ENCODE measurements at places on chromosomes 6 and 20.

GRCh38 chr20:49345524-49345923 lies 67.7 kb upstream of the ZNFX1 start:
- DNase-seq = peak; percentile 28

DNA sequence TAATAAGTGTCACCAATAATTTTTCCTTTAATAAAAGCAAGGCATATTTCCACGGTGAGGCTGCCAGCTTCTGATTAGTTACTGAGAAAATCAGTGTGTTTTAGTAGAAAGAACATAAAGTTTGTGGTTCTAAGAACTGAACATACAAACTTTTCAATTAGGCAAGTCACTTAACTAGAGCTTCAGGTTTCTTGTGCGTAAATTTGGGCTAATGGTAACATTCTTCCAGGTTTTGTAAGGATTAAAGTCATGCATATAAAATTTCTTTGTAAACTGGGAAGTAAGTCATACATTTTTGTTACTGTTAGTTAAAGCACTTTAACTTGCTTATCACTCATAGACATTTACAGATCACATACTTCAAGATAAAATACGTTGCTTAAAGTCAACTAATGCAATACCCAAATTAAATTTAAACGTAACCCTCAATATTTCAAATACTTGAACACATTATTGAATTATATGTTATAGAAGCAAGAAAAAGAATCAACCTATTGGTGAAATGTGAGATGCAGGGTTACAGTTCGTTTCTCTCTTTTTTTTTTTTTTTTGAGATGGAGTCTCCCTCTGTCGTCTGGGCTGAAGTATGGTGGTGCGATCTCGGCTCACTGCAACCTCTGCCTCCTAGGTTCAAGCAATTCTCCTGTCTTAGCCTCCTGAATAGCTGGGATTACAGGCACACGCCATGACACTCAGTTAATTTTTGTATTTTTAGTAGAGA lies 327.3 kb upstream of the NOX3 start:
- DNase-seq = peak; percentile 19

DNA sequence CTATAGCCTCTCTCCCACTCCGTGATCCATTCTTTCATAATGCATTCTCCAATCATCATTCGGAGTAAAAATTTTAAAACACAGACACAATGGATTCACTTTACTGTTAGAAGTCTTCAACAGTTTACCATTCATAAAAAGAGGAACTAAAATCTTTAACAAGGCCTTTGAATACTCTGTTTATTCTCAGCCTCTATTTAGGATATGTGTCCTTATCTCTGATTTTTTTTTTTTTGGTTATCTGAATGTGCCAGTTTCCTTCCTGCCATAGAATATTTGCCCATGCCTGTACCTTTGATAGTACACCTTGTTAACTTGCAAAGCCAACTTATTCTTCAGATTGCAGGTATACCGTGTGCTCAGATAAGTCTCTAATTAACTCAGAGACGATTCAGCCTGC lies 11.1 kb downstream of the CRISP1 start:
- DNase-seq = no peak

DNA sequence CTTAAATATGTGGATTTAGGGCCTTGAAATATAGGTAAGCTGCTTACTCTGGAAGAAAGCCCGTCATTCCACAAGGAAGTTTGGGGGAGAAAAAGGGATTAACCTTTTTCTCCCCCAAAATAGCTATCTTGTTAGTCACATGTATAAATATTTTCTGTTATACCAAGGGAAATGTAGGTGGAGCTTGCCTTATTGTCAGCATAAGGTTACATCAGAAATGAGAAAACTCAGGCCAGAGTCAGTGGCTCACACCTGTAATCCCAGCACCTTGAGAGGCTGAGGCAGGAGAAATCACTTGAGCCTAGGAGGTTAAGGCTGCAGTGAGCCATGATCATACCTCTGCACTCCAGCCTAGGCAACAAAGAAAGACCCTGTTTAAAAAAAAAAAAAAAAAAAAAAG lies 129.9 kb downstream of the LRFN2 start:
- no peak for DNase-seq

DNA sequence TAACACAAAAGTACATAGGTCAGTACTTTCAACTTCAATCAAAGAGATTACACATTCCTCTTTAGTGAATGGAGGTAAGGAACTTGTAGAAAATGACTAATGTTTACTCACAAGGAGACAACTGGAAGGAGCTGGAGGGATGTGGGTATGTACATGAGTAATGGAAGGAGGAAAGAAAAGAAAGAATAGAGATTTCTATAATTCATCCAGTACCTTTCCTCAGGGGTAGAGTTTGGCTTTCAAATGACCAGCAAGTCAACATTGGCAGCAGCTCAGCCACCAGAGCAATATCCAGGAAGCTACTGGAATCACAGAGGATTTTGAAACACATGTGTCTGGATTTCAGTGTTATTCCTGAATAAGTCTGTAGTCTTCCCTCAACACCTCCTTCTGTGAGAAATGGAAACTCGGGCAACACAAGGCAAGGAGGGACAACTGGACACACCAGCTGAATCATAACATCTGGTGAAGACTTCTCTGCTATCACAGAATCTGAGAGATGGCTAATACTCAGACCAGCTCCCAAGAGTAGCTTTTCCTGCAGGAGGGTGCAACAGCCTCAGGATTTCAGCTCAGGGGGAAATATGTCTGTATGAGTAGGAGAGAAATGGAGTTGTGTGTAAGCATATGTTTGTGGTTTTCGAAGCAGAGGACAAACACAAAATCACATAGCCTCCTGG lies 98.8 kb downstream of the HAO1 start:
- no peak for DNase-seq
